ENCODE measurements at places on chromosomes 13 and 19. TPM values are rescaled to one million over a fixed set of nuclear protein-coding genes. Genes with fewer than 3 reads are reported as not detected.

PEX11G gene
- total RNA-seq = 2.0 TPM

IGFL2 gene
- not detected for total RNA-seq

CEACAM7 gene
- not detected for total RNA-seq

C1QTNF9 gene
- 1.7 TPM for total RNA-seq

DNA sequence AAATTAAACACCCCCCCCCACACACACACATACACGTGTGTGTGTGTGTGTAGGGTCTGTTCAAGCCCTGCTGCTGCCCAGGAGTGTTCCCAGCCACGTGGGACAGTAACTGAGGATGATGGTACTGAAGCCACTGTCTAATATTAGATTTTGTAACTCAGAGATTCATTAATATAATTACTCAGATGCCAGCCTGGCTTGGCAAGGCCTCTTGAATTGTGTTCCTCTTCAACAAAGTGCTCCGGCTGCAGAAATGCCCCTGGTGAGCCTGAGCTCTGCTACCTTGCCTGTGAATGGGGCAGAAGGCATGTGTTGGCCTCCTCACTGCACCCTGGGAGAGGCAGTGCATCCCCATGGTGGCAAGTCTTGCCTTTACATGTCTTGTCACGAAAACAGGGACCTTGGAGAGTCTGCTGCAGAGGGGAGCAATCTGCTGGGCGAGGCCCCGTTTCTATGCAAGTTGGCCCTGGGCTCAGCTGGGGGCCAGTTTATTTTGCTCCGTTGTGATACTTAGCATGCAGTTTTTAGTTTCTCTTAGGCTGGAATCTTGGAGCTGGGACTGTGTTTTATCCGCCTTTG lies 44.0 kb downstream of the NFIX start:
- DNase-seq = no peak

DNA sequence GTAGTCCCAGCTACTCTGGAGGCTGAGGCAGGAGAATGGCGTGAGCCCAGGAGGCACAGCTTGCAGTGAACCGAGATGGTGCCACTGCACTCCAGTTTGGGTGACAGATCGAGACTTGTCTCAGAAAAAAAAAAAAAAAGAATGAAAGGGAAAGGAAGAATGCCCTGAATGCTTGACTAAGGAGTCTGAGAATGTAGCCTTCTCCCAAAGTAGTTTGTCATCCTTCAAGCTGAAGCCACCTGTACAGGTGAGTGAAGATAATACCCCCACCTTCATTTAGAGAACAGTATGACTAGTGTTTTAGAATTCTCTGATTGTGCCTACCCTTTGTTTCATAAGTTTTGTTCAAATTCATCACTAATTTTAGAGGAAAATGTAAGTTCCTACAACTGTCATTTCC lies 5.9 kb downstream of the RCBTB1 start:
- no peak for DNase-seq

DNA sequence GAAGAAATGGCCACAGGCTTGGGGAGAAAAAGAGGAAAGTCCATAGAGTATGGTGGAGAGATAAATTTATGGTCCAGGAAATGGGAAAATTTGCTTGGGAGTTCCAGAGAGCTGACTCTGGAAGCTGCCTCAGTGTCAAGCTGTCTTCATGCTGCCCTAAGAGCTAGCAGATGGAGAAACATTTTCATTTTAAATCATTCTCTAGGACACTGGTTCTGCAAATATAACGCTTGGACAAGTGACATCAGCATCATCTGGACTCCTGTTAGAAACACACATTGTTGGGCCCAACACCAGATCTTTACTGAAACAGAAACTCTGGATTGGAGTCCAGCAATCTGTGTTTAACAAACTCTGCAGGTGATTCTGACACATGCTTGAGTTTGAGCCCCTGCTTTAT lies 592.0 kb upstream of the KLF12 start:
- DNase-seq = no peak

DNA sequence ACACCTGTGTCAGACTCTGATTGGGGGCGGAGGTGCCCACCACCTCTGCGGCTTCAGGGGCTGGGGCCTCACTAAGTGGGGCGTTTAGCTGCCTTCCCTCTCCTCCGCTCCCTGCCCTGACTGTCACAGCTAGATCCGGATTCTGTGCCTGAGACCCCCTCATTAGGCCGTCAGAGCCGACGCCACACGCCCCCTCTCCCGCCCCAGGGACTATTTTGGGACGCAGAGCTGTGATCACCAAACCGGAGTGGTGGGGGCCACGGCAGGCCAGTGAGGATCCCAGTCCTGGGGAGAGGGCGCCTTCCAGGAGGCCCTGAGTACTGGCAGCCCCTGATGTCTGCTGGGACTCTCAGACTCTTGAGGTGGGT lies 762 bp downstream of the KANK3 start:
- no peak for DNase-seq

- DNase-seq = no peak
Measured at GRCh38 chr19:5968431-5969373, 9.2 kb downstream of the RANBP3 start.

GRCh38 chr19:39423258-39424086 lies 11.0 kb downstream of the PLEKHG2 start:
- DNase-seq = no peak

DNA sequence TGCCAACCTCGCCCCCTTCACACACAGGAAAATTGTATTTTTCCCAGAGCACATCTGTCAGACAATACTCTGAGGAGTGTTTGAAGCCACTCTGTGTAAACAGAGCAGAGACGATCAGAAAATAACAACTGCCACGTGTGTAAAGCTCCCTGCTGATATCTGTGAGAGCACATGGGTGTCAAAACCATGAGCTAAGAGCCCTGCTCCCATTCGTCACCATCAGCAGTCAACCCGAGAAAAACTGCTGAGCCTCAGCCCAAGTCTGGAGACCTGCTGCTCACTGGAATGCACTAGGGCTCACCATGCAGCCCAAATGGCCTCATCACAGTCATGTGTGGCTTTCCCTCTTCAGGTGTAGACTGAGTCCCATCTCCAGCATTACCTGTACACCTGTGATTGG lies 304.1 kb downstream of the FGF14 start:
- no peak for DNase-seq

DNA sequence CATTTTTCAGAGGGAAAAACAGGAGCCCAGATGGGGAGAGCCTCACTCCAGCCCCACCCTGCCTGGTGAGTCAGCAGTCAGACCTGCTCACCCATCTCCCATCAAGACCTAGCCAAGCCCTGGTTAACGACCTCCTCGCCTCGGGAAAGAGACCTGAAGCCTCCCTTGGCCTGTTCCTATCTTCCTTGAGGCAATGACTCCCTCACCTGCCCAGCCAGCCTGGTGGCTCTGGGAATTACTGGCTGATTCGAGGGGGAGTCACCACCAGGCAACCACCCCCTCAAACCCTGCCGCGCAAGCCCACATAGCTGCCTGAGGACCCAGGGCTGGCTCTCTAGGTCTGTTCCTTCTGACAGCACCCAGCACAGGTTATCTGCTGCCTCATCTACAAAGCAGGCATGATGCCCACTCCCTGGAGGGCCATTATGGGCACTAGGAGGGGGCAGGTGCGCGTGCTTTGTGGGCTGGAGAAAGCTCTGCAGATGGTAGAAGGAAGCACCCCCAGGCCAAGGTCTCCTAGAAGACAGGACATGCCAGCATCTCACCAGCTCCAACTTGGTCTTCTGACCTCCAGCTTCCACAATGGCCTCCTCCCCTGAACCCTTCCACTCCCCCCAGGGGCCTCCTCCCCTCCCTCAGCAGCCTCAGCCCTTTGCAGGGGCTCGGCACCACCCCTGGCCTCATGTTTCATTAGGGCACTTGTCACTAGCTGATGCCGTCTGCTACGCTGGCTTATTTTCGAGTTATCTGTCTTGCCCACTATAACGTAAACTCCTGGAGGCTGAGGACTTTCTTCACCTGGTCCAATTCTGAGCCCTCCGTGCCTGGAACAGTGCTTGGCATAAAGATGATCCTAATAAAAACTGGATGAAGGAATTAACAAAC lies 10.4 kb downstream of the DEDD2 start:
- no peak for DNase-seq

All from left cardiac atrium (tissue), 4 donors.